Stimulated activated naive CD8-positive, alpha-beta T cell treated with anti-CD3 and anti-CD28 coated beads, Interleukin-15, amount 100 ng/mL, for 72 hours (primary cell): ENCODE measurements at places on chromosomes 2 and 18.

GRCh38 chr2:119574108-119574815 is 30.0 kb downstream of the CFAP221 start:
- peak; percentile 18 for DNase-seq

DNA sequence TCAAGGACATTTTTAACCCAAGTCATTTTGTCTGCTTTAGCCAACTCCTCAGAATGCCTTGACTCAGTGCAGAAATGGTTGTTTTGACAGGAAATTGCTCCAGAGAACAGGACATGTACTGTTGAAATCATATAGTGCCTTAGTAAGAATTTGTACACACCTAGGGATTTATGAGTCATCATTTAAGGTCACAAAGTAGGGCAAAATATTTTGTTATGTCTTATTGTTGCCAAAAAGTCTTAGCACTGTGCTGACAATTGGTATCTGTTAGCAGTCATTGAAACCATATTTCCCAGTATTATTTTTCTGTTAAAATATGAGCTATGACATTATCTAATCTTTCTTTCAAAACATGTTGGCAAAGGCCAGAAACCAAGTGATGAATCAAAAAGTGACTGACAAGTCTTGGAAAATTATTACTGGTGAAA is 104.5 kb downstream of the OSBPL6 start:
- no peak for DNase-seq

- no peak for DNase-seq
These were observed 316.9 kb downstream of the TXNL1 start for GRCh38 chr18:56321470-56321869.

- no peak for DNase-seq
These were observed 9.8 kb downstream of the CD302 start for GRCh38 chr2:159788253-159788652.

- DNase-seq: no peak
These were observed 23.8 kb downstream of the WDR75 start for GRCh38 chr2:189465076-189465475.

GRCh38 chr2:54867457-54867856 is 144.0 kb downstream of the EML6 start:
- DNase-seq: no peak

DNA sequence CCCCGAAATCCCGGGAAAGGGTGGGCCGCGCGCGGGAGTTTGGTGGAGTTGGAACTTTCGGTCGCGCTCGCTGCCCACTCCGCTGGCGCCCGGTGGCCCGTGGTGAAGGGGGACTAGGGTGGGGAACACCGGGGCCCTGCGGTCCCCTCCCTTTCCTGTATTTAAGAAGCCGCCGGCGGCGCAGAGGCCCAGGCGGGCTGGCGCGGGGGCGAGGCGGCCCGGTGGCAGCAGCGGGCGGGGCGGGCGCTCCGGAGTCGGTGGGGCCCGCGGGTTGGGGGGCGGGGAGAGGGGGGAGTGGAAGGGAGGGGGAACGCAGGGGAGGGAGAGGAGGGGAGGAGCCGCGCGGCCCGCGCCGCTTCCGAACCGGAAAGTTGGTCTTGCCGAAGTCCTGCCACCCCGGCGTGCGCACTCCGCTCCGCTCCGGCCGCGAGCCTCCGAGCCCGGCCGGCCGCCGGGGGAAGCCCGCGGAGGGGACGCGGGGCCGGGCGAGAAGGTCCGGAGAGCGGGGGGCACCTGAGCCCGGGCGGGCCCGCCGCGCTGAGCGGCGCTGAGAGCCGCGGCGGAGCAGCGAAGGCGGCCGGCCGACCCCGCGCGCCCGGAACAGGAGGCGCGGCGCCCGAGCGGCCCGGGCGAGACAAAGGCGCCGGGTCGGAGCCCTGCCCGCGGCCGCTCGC is 425 bp upstream of the SALL3 start:
- no peak for DNase-seq

- DNase-seq: no peak
These were observed 271.3 kb downstream of the MREG start for GRCh38 chr2:215742021-215742420.

DNA sequence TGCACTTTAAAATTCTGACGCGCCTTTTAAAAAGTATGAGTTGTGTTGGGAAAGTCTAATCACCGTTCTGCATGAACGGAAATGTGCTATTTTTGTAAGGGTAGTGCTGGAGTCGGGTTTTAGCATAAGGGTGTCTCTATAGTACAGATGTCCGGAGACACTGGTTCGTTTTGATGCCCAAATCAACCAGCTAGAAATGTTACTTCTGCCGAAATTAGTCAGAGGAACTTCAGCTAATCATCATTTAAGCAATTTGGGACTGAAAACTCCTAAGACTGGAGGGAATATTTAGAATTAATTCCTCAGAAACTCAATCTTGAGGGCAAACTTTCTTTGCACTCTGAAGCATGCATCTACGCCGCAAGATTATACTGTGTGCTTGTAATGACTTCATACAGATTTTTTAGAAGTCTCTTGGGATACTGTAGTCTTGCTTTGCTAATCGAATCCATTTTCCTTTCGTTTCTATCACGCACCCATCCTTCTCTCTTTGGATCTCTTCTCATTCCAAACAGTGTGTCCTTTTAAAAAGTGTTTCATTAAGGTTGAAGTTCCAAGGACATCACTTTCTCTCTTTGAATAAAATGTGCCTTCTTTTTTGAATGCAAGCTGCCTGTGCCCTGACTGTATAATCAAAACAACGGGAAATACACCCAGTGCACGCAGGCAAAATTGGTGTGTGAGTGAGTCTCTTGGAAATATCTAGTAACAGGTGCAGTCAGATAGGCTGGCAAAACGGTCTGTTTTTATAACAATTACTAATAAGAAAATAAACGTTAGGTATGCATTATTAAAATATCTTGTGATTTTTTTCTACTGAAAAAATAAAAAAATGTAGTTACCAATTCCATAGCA is 270.9 kb upstream of the TCF4 start:
- no peak for DNase-seq

DNA sequence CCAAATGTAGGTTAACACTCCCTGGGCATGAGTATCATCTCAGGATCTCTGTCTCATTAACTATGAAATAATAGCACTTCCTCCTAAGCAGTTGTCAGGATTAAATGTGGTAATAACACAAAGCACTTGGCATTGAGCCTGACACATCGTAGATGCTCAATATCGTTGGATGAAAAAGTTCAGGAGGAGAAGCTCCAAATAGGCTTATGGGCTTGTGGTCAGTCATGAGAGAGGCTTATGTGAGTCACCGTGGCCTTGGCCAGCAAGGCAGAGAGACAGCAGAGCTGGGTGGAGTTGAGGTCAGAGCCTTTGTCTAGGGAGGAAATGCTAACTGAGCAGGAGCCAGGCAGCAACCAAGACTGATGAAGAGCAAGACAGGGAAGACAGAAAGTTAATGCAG is 68.3 kb upstream of the PPM1B start:
- no peak for DNase-seq

DNA sequence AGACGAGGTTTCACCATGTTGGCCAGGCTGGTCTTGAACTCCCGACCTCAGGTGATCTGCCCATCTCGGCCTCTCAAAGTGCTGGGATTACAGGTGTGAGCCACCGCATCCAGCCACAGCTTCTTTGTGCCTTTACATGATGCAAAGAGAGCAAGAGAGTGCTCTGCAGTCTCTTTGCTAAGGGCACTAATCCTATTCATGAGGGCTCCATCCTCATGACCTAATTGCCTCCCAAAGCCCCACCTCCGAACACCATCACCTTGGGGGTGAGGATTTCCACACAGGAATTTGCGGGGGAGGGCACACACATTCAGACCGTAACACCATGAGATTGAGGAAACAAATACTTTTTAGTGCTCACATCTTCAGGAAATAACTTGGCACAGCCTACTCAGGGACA is 91.8 kb downstream of the PDCL3 start:
- DNase-seq: no peak

DNA sequence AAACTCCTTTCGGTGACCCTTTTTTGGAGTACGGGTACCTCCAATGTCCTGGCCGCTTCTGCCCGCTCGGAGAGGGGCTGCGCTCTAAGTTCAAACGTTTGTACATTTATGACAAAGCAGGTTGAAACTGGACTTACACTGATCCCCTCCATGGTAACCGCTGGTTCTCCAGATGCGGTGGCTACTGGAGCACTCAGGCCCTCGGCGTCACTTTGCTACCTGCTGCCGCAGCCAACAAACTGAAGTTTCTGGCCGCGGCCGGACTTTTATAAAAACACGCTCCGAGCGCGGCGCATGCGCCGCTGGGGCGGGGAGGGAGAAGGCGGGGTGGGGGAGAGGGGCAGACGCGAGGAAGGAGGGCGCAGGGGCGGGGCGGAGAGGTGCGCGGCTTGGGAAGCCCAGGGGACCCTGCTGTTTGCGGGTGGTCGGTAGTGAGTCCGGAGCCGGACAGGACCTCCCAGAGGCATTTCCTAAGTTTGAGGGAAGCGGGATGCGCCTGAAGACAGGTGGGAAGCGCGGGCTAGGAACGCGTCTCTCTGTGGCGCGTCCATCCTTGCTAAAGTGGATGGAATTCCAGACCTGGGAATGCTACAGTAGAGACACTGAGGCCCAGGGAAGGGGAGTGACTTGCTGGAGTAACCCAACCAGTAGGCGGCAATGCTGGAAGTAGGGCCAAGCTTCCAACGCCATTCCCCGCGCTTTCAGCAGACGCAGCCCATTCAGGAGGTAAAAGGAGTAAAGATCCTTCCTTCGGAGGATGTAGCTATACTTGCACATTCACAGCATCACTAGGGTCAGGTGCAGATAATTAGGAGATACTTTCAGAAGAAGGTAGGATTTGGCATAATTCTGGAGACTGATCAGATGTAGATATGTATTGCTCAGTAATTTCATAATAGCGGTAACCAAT is at the start of gene CXCR4:
Gene CXCR4 (minus strand): TSS at position 241 of the 910 bp plus-strand sequence. CDS start 89 bp downstream, at position 152.
- DNase-seq: peak; percentile 90

GRCh38 chr18:34315591-34316352 is 91.1 kb upstream of the NOL4 start:
- DNase-seq: no peak

- peak; percentile 32 for DNase-seq
These were observed 251.3 kb upstream of the ATP5MC3 start for GRCh38 chr2:175432793-175433192.

- DNase-seq: no peak
These were observed 628.7 kb upstream of the PIK3C3 start for GRCh38 chr18:41326311-41326710.

- DNase-seq: no peak
These were observed 97.8 kb downstream of the RTN4 start for GRCh38 chr2:54952425-54952824.

DNA sequence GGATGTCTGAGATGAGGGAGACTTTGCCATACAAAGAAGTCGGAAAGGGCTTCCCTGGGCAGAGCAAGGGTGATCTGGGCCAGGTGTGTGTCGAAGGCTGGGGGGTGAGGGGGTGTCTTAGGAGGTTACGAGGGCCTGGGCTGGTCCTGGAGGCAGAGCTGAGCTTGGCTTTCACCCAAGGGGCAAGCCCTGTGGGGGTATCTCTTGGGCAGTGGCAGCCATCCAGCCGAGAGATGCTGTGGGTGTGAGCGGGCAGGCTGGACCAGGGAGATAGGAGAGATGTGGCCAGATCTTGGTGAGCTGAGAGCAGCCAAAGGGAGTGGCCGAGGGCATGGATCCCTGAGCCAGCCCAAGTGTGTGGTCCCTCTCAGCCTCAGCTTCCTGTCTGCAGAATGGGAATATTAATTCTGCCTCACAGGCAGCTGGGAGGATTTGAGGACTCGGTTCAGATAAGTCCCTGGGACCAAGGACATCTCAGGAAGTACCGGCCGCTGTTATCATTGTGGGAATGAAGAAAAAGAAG is 33.0 kb downstream of the MAL start:
- no peak for DNase-seq

- DNase-seq: no peak
These were observed 350.4 kb downstream of the TSN start for GRCh38 chr2:122105877-122106206.

DNA sequence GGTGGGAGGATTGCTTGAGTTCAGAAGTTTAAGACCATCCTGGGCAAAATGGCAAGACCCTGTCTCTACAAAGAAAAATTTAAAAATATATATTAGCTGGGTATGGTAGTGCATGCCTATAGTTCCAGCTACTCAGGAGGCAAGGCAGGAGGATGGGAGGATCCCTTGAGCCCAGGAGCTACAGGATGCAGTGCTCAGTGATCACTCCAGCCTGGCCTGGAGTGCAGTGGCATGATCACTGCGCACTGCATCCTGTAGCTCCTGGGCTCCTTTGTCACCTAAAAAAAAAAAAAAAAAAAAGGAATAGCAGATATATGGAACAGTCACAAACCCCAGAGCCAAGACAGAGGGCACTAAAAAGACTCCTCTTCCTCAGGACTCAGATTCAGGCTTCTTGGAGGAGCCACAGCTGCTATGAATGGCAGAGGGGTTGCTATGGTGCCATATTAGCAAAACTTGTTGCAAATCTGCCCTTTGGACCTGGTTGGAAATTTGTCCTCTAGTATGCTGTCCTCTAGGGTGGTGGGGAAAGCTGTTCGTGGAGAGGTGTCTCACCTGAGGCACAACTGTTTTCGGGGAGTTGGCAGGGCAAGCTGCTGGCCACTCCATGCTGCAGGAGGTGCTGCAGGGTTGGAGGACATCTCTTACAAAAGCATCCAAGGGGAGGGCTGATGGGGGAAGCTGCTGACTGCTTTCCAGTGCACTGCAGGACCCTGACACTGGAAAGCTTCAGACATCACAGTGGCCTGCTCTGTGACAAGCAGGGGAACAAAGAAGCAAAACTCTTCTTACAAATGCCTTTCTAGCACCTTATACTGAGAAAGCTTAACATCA is 22.7 kb downstream of the CYP20A1 start:
- DNase-seq: no peak

DNA sequence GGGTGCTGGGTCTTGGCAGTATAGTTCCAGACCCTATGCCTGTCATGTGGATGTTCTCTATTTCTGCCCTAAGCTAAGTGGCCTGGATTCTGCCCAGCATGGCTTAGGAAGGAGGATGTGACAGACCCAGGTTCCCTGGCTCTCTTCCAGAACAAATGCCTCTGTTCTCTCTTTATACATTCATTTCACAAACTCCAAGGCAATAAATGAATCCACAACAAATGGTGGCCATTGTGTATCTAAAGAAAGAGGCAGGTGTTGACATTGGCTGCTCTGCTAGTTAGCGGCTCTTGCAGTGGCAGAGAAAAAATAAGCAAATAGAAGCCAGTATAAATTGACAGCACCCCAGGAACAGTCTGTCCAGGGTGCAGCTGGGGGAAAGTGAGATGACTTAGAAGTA is 298.6 kb downstream of the SUCLG1 start:
- no peak for DNase-seq
